CD4-positive, alpha-beta T cell treated with Interleukin-2 at 100 ng/mL for 4 hours (primary cell): ENCODE measurements at places on chromosomes 12 and 14.
A peak's percentile ranks its signal among the peaks of the same experiment; 100 is the strongest.

- DNase-seq = no peak
These were observed 94.1 kb downstream of the PHETA1 start for GRCh38 chr12:111274777-111275176.

DNA sequence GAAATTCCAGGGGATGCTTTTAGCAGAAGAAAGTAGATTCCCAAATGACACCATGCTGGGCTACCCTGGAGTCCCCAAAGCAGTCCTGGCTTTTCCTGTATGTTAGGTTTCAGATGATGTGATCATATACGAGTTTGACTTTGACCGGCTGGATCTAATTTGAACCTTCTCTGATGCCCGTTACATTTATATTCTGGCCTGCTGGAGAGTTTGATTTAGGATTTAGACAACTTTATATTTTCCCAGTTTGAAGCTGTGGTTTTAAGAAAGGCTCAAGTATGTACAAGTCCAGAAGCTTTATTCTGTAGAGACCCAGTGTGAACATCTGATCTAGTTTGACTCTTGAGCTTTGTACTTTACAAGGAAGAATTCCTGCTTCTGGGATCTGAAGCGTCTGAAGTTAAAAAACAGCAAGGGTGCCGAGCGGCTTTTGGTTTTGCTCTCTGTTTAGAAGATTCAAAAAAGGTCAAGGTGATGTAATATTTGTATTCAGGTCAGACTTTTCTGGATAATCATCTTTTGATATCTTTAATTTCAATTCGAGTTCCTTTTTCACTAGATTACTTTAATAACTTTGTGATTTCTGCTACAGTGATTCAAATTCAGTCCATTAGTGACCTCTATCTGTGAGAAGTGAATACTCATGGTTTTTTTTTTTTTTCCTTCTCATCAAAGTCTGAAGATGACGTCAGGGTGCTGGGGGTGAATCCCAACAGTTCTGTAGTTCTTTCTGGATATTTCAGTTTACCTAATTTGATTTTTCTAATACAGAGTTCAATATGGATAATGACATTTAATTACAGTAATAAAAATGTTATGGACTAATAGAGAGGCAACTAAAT is 6.3 kb downstream of the FLRT2 start:
- DNase-seq = no peak

DNA sequence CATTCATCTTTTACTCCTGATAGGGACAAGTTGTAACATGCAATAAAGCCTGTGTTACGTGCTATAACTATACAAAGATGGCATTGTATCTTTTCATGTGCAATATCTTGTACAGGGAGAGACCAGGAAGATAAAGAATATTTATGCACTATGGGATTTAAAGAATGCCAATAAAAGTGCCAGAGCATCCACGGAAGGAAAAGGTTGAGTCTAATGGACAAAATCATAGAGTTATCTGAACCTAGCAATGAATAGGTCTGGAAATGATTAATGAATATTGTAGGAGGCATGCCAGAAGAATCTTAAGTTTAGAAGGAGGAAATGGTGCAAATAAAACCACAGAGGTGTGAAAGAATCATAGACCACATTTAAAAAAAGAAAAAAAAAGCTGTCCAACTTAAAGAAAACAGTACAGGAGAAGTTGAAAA is 263.9 kb downstream of the KCNC2 start:
- DNase-seq = peak; percentile 6

GRCh38 chr14:101862177-101862576 is 100.7 kb downstream of the PPP2R5C start:
- DNase-seq = no peak

GRCh38 chr14:68934066-68934465 is 45.0 kb downstream of the ACTN1 start:
- no peak for DNase-seq

- no peak for DNase-seq
These were observed 6.7 kb downstream of the BBS10 start for GRCh38 chr12:76341436-76342030.

- no peak for DNase-seq
These were observed 205.6 kb downstream of the BCL11B start for GRCh38 chr14:99066378-99066777.

DNA sequence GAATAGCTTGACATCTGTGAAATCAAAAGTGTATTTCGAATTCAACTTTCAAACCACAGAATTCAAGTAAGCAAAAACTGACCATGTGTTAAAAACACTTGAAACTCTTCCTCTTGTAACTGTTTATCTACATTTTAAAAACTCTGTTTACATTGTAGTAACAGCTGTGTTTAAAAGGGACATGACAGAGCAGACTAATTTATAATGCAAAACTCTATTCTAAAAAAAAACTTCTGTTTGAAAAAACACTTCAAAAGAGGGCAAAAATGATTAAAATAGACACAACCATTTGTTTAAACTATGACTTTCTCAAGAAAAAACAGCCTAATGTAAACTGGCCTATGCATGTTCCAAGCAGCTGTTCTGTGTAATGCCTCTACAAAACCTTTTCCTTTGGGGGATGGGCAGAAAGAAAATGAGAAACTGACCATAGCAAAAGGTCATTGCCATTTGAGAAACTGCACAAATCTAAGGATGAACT is 149.1 kb upstream of the HMGA2 start:
- DNase-seq = no peak

GRCh38 chr14:70793637-70794036 is 15.7 kb downstream of the MAP3K9 start:
- DNase-seq = no peak

GRCh38 chr14:47763188-47763854 is 87.9 kb upstream of the MDGA2 start:
- DNase-seq = no peak

- DNase-seq = no peak
These were observed 18.6 kb downstream of the MYRFL start for GRCh38 chr12:69843608-69844007.

GRCh38 chr14:69072584-69072983 is 80.3 kb downstream of the DCAF5 start:
- no peak for DNase-seq

DNA sequence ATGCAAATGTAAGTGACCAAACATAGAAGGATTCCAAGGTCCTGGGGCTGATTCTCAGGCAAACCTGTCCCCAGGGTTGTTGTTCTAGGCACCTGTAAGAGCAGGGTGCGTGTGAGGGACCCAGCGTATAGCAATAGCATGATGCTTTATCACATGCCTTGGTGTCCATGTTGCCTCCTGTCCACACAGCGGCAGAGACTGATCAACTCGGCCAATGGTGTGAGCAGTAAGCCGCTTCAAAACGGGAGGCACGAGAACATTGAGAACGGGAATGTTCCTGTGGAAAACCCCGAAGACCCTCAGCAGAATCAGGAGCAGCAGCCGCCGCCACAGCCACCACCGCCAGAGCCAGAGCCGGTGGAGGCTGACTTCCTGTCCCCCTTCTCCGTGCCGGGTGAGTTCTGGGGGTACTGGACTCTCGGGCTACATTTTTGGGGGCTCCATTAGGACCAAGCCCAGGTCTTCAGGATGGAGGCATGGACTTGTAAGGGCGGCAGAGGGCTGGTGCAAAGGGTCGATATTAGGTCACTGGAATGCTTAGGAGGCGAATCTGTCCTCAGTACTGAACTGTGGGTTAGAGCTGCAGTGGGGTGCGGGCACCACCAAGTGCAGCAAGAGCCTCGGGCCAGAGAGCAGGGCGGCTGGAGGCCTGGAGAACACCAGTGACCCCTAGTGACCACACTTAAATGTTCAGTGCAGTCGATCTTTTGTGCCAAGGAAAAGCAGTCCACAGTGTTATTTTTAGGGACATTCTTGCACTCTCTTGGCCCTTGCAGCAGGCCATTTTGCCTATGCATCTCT is 57.2 kb upstream of the RIN3 start:
- DNase-seq = peak; percentile 13

- DNase-seq = no peak
These were observed 49.5 kb upstream of the PIWIL1 start for GRCh38 chr12:130288206-130288605.

DNA sequence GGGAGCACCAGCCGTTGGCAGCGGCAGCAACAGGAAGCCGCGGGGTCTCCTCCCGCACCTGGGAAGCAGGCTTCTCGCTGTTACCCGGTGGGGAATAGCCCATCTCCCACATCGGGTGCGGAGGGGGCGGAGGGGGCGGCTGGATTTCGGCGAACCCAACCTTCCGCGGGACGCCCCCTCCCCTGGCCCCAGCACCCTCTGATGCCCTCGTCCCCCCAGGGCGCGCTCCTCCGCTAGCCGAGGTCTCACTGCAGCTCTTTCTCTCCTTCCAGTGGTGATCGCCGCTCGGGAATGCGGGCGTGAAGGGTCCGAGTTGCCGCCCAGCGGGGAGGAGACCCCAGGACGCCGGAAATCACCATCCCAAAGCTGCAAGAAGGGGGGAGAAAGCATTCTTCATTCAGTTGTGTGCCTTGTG is 303 bp downstream of the SAMD4A start:
- DNase-seq = no peak

- no peak for DNase-seq
These were observed 231.4 kb upstream of the DDHD1 start for GRCh38 chr14:53384536-53384935.

- no peak for DNase-seq
These were observed 303 bp downstream of the PUS7L start for GRCh38 chr12:43758247-43758727.

DNA sequence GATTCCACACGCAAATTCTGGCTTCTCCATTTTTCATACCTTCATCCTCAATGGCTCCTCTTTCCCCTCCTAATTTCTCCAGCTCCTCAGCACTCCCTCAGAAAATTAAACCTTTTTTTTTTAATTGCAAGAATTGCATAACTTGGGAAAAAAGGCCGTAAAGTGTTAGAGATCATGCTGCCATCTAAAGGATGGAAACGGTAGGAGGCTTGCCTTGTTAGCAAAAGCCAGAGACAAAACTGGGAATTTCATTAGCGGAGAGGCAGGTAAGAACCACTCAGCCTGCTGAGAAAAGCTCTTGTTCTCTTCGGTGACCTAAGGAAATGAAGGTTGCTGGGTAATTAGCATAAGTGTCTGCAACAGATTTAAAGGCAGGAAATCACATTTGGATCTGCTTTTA is 204.3 kb downstream of the AEBP2 start:
- no peak for DNase-seq

GRCh38 chr14:47022721-47023120 is 371.1 kb upstream of the RPL10L start:
- DNase-seq = no peak

- DNase-seq = no peak
These were observed 62.1 kb upstream of the GALNT9 start for GRCh38 chr12:132391326-132392041.

DNA sequence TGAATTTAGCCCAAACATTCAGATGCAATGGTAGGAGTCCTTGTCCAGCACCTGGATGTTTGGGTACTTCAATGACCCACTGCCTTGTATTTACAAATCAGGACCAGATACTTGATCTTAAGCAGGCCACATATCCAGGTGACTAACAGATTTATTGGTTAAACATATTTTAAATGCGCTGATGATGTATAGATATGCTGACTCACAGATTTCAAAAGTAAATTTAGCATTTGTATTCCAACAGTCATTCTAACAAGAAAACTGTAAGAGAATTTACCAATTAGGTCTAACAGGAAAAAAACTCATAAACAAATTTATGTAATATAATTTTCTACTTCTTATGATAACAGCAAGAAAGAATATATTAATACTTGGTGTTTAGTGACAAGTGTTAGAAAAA is 29.4 kb upstream of the MYF6 start:
- DNase-seq = no peak

GRCh38 chr12:115481141-115481540 is 796.4 kb downstream of the MED13L start:
- DNase-seq = no peak
